ENCODE measurements at places on chromosomes 5 and 9.

DNA sequence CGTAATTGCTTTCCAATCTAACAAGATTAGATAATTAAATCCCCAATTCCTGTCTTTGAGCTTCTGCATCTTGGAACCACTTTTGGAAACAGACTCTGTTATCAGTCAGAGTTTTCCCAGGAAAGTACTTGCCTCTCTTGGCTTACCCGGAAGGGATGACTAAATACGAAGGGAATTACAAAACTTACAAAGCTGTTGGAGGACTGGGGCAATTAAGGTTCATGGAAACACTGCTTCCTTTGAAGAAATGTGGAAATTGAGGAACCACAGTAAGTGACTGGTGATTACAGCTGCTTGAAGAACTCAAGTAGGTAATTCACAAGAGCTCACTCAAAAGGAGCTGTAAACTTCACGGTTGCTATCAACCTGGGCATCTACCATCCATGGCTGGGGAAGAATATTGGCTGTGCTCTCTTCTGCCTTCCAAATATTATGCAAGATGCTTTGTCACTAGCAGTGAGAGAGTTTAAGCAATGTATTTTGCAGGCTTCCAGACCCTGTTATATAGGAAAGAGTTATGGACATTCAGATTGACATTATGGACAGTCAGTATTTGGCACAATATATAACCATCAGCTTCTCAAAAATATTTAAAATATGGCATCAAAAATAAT is 104.6 kb upstream of the MAN2A1 start:
- no peak for DNase-seq

GRCh38 chr9:128006332-128006996 is 25.7 kb upstream of the EEIG1 start:
- DNase-seq, result no peak

DNA sequence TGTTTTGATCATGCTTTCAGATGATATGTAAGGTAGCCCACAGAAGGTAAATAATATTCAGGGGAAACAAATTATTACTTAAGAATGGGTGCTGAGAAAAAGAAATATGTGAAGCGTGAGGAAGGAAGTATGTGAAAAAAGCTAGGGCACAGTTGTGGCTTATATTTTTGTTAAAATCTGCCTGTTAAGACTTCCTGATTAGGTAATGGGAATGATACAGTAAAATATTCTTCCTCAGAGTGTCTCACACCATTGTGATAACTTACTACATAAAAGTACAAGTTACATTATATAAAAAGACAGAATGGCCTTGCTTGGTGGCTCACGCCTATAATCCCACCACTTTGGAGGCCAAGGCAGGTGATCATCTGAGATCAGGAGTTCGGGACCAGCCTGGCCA is 18.7 kb upstream of the PARP8 start:
- DNase-seq, result no peak

- DNase-seq, result no peak
These were observed 245.7 kb downstream of the BNC2 start for GRCh38 chr9:16624744-16625117.

GRCh38 chr5:148938522-148938882 is 112.1 kb downstream of the ADRB2 start:
- DNase-seq, result no peak

GRCh38 chr5:38929838-38930237 is 84.0 kb downstream of the OSMR start:
- DNase-seq, result no peak

GRCh38 chr5:170773024-170773985 is 10.2 kb upstream of the GABRP start:
- no peak for DNase-seq

DNA sequence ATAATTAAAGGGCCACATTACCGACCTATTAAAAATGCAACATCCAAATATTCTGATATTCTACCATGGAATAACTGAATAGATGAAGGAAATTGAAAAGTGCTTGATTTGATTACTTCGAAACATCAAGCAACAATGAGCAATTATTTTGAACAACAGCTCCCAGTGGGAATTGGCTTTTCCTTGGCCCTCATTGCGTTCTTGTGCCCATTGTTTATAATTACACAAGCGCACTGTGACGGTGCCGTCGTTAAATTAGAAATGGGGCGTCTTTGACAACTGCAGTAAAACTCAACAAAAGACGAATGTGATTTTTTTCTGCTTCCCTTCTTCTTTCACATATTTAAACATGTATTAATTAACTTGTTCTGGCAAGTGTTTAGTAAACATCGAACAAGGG is 61.6 kb downstream of the CDH6 start:
- no peak for DNase-seq

- peak; percentile 81 for DNase-seq
These were observed at the start of gene WDR31 for GRCh38 chr9:113340011-113340699. TSS of gene WDR31 (minus strand) at chr9:113340275. CDS start at chr9:113332022, 8,253 bp downstream.

GRCh38 chr5:179758955-179759354 is 26.3 kb downstream of the MAML1 start:
- no peak for DNase-seq

GRCh38 chr5:136666970-136667620 is 301.8 kb upstream of the TRPC7 start:
- DNase-seq, result no peak

DNA sequence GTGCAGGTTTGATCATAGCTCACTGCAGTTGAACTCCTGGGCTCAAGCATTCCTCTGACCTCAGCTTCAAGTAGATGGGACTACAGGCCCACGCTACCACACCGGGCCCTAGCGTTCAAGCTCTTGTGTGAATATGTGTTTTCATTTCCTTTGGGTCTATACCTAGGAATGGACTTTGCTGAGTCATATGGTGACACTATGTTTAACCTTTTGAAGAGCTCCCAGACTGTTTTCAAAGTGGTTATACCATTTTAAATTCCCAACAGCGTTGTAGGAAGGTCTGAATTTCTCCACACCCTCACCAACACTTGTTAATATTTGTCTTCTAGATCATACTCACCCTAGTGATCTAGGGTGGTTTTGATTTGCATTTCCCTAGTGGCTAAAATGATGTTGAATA is 33.5 kb downstream of the FAF2 start:
- no peak for DNase-seq

DNA sequence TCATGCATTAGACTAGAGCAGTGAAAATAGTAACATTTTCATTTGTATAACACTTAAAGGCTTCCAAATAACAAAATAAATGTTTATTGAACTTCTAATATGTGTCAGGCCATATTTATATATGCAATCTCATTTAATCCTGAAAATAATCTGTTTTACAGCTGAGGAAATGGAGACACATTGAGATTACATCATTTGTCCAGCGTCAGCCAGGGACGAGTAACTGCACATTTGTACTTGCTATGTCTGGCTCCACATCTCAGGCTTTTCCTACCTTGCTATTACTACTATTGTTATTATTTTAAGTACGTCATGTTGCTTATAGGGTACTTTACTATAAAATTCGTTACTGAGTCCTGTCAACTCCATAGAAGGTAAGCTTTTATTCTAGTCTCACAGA is 3.8 kb upstream of the C9 start:
- no peak for DNase-seq

DNA sequence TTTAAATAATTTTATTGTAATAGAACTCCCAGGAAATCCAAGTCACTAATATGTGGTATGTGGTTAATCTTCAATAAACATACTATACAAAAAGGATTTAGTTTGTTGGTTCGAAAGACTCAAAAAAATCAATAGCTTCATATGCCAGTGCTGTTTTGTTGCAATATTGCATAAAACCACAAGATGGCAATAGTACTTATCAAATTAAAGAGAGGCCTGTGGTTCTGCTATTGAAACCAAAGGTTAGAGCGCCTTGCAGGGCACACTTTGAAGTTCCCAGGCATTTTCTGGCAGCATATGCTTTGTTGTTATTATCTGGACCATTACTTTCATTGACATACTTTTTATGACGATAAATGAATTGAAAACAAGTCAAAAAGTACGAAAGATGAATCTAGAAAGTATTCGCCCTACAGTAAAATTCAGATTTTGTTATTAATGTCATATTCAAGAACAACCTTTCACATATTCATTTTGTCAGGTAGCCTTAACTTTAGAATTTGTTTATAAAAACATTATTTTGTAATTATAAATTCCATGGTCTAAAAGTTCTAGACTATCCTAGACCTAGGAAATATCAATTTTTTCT is 316.3 kb downstream of the MCTP1 start:
- DNase-seq, result peak; percentile 22

- DNase-seq, result no peak
These were observed 34.8 kb downstream of the TMEM252 start for GRCh38 chr9:68505681-68506409.

GRCh38 chr5:102815084-102815483 is 60.0 kb downstream of the PAM start:
- no peak for DNase-seq

- DNase-seq, result no peak
These were observed 24.3 kb upstream of the UBAP2 start for GRCh38 chr9:34072868-34073590.

- no peak for DNase-seq
These were observed 86.1 kb downstream of the TLE4 start for GRCh38 chr9:79657891-79658290.

DNA sequence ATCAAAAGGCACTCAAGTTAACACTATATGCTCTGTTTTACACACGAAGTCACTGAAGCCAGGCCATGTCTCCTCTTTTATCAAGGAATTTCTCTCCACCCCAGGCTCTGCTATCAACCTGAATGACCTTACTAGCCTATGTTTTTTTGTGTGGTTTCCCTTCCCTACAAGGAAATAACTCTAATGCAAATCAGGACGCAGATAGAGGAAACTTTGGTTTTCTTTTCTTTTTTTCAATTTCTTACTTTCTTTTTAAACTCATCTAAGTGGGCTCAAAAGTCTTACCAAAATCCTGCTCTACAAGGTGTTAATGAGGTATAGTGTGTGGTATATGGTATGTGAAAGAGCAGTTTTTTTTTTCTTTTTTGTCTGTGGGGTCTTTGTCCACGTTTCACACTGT is 5.5 kb upstream of the SLC46A2 start:
- no peak for DNase-seq

DNA sequence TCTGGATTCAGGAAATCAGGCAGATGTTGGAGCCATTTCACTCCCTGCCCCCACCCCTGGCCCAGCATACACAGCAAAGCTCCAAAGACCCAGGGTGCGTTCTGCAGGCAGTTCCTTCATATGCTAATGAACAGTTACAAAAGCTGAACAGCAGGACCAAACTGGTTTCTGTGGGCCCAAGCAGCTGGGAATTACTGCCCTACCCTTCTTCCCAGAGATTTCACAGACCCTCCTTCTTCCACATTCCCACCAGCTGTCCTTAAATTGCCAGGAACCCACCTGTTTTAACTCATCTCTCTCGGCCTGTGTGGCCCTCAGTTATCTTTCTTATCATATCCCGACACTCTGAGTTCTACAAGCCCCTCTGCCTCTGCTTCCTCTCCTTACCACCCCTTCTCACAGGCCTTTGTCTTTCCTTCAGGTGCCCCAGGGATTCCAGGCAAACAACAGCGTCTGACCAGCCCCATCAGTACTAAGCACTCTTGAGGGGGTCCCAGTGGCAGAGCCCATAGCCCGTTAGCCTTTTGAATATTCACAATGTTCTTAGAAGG is 10.6 kb upstream of the F2RL1 start:
- DNase-seq, result no peak

DNA sequence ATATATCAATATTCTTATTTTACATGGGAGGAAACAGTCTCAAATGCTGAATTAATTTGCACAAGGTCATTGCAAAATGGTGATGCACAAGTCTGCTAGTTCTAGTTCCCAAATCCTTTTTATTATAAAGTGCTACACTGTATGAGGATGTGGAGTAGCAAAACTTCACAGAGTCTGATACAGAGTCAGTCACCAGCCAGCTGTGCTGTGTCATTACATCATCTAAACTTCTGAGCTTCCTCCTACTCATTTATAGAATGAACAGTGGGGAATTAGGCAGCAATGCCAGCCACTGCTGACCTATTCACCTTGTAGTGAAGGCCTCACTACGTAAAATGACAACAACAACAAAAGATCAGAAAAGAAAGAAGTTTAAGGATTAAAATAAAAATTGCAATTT is 357.8 kb downstream of the TMEM167A start:
- no peak for DNase-seq

GRCh38 chr5:62184444-62184843 is 121.6 kb upstream of the KIF2A start:
- no peak for DNase-seq

DNA sequence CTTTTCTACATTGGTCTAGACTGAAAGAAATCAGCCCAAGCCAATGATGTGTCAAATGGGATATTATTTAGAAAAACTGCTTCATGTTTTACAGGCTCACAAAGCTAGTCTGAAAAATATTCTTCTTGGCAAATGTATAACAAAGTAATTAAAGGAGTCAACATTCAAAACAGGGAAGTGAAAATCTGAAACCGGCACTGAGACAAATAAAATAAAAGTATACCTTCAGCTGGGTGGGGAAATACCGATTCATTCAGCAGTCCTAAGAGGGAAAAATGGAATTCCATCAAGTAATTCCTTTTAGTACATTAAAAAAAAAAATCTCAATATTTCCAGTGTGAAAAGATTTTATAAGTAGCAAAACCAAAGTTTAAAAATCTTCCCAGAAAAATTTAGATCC is 259.6 kb upstream of the SLC24A2 start:
- DNase-seq, result no peak

GRCh38 chr5:138824924-138825863 is 49.9 kb downstream of the LRRTM2 start:
- no peak for DNase-seq

Measured in CD4-positive, alpha-beta T cell treated with Interleukin-15 for 4 hours (primary cell).